ENCODE measurements at places on chromosomes 5 and 9.

GRCh38 chr5:95638632-95639031 is 7.9 kb upstream of the RFESD start:
- no peak overlapping the region for H3K4me3 ChIP-seq
- no peaks in the 10 kb centered on the region for H3K36me3 ChIP-seq
- H3K27ac ChIP-seq, result no peak overlapping the region
- no peak for DNase-seq

GRCh38 chr9:93292664-93293328 is 108.9 kb downstream of the WNK2 start:
- H3K4me3 ChIP-seq, result no peak overlapping the region
- H3K27ac ChIP-seq, result no peak overlapping the region
- no peaks in the 10 kb centered on the region for H3K36me3 ChIP-seq
- no peak for DNase-seq

DNA sequence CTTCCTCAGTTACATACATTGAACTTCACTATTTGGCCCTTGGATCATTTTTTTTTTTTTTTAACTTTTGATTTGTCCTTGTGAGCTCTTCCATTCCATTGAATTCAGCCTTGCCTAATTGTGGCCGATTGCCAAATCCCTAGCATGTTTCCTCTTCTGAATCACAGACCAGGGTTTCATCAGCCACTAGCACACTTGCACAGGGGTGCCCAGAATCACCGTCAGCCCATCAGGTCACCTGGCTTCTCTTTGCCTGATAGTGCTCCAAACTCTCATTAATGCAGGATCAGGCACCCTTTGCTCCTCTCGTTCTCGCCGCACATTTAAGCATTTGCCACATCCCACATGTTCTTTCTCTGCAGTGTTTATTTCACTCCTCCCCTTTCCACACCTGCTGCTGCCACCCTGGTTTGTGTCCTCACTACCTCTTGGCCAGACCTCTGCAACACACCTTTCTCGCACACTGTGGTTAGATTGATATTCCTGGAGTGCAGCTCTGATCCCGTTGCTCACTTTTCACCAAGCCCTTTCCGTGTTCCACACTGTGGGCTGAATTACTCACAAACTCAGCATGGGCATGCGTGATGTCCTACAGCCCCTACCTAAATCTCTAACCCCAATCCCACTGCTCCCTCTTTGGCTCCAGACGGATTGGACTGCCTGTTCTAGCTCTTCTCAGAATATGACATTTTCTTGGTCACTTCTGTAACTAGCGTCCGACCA is 9.8 kb downstream of the PIK3R1 start:
- peaks cover 49% of the 10 kb centered on the region for H3K4me1 ChIP-seq
- peaks cover 6% of the 10 kb centered on the region for H3K36me3 ChIP-seq
- no peaks in the 10 kb centered on the region for H3K27me3 ChIP-seq
- no peak overlapping the region for H3K4me3 ChIP-seq
- H3K27ac ChIP-seq, result no peak overlapping the region
- no peak for DNase-seq

GRCh38 chr9:4739587-4740387 is 1.2 kb downstream of the AK3 start:
- peaks cover 11% of the 10 kb centered on the region for H3K36me3 ChIP-seq
- peak overlapping the region; percentile 86 for H3K27ac ChIP-seq
- DNase-seq, result no peak
- H3K4me1 ChIP-seq, result peaks cover 16% of the 10 kb centered on the region
- H3K27me3 ChIP-seq, result no peaks in the 10 kb centered on the region

DNA sequence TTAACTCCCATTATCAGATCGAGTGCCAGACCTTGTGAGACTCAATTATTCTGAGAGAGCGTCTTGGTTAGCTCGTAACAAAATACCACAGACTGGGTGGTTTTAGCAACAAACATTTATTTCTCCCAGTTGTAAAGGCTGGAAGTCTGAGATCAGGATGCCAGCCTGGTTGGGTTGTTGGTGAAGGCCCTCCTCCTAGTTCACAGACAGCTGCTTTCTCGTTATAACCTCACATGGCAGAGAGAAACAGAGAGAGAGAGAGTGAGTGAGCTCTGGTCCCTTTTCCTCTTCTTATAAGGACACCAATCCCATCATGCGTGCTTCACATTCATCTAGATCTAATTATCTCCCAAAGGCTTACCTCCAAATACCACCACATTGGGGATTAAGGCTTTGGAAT is 114.2 kb upstream of the SLC24A2 start:
- H3K4me3 ChIP-seq, result no peak overlapping the region
- no peak overlapping the region for H3K27ac ChIP-seq
- H3K36me3 ChIP-seq, result no peaks in the 10 kb centered on the region
- DNase-seq, result no peak
- H3K27me3 ChIP-seq, result no peaks in the 10 kb centered on the region

GRCh38 chr5:16192311-16192710 is 12.7 kb upstream of the MARCHF11 start:
- no peak overlapping the region for H3K27ac ChIP-seq
- H3K4me3 ChIP-seq, result no peak overlapping the region
- H3K27me3 ChIP-seq, result no peaks in the 10 kb centered on the region
- H3K4me1 ChIP-seq, result no peaks in the 10 kb centered on the region
- no peak for DNase-seq

DNA sequence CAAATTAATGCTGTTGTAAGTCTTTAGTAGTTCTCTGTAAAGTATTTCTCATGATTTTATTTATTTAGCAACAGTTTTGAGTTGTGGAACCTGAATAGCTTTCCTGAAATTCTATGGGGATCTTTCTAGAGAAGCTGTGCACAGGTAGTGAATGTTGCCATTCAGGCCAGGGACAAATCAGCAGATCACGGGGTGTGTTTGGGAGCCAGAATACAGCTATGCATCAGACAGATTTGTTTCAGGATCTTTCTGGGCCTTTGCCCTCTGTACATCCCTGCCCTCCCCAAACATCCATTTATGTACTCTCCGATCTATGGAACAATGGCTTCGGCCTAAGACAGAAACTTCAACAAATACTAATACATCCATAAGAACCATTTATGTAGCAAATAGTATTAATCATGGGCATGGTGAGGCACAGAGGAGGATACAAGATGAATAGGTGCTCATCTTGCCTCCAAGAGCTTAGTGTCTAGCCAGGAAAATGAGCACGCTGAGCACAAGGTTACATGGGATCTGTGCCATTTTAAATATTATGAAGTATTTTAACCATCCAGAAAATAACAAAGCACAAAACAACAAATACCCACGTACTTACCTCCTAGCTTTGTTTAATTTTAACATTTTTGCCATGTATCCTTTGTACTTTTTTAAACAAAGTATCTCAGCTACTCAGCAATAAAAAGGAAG is 13.1 kb downstream of the ARHGEF37 start:
- no peaks in the 10 kb centered on the region for H3K4me1 ChIP-seq
- no peak overlapping the region for H3K4me3 ChIP-seq
- H3K36me3 ChIP-seq, result no peaks in the 10 kb centered on the region
- no peaks in the 10 kb centered on the region for H3K27me3 ChIP-seq

GRCh38 chr5:60649288-60649917 is 50.6 kb downstream of the DEPDC1B start:
- H3K4me3 ChIP-seq, result no peak overlapping the region
- H3K4me1 ChIP-seq, result no peaks in the 10 kb centered on the region
- no peak for DNase-seq
- no peaks in the 10 kb centered on the region for H3K36me3 ChIP-seq
- H3K27me3 ChIP-seq, result no peaks in the 10 kb centered on the region

- H3K4me3 ChIP-seq, result no peak overlapping the region
- no peaks in the 10 kb centered on the region for H3K27me3 ChIP-seq
- no peaks in the 10 kb centered on the region for H3K36me3 ChIP-seq
Observed at GRCh38 chr5:153459051-153459743, 31.3 kb upstream of the GRIA1 start.

GRCh38 chr5:131999441-132000240 is 11.8 kb downstream of the ACSL6 start:
- no peak overlapping the region for H3K27ac ChIP-seq
- H3K4me3 ChIP-seq, result no peak overlapping the region
- DNase-seq, result no peak
- H3K27me3 ChIP-seq, result no peaks in the 10 kb centered on the region
- H3K4me1 ChIP-seq, result peaks cover 47% of the 10 kb centered on the region
